HS-27A (cell line): ENCODE measurements at places on chromosomes 2 and 18.

DNA sequence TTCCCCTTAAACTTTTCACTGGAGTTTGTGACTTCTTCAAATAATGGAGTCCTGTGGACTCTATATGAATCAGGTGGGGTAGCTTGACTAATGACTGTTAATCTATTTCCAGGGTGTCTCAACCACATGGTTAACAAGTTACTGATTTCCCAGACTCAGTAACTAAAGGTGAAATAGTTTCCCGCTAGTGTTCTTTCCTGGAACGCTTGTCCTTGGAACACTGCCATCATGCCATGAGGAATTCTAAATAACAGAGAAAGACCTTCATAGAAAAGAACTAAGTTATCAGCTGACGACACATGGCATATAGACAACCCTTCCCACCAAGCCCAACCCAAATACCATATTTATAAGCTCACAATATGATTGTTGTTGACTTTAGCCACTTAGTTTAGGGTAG lies 1027.9 kb upstream of the FAM98A start:
- no peak for DNase-seq

DNA sequence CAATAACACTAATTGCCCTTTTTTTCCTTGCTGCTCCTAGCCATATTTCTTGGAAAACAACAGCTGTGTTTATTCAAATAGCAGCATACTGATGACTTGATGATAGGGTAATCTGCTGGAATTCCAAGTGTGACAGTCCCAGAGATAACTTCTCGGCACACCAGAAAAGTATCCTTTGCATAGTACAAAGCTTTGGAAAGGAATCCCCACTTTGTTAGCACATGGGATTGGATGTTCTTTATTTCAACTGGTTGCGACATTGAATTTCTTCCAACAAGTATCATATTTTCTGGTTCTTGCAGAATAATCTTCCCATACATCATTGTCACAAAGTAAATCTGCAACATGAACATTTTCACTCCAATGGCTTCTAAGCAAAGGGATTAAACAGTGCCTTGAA lies 445.8 kb upstream of the ACVR2A start:
- DNase-seq, result no peak

- DNase-seq, result no peak
Observed at GRCh38 chr2:69089998-69090397, 77.0 kb downstream of the ANTXR1 start.

DNA sequence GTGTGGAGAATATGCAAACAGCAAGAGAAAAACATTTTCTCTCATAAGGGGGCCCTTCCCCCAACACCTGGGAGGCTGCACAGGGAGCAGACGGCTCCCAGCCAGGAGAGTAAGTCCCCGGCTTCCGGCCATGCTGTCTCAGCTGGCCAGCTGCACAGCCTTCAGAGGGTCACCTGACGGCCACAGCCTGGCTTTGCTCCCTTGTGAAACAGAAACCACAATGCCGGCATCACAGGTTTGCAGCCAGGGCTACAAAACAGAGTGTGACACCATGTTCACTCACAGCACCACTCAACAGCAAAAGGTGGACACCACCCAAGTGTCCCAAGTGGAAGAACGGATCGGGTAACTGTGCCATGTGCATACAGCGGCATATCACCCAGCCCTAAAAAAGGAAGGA lies 86.9 kb upstream of the GPC1 start:
- DNase-seq, result no peak

DNA sequence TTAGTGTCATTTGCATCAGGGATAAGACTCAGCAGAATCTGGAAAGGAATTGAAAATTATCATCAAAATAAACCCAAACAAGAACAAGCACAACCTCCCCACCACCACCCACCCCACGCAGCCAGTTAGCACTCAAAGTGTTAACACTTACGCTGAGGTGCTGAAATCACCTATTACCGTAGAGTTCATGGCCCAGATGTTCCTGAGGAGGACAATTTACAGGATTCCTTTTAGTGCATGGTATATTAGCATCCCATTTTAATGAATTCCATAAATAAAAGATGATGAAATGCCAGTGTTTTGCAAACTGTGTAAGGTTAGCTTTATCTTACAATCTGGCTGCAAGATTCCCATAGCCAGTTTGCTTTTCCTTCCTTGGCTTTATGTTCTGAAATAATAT lies 359.3 kb upstream of the SOX11 start:
- no peak for DNase-seq

DNA sequence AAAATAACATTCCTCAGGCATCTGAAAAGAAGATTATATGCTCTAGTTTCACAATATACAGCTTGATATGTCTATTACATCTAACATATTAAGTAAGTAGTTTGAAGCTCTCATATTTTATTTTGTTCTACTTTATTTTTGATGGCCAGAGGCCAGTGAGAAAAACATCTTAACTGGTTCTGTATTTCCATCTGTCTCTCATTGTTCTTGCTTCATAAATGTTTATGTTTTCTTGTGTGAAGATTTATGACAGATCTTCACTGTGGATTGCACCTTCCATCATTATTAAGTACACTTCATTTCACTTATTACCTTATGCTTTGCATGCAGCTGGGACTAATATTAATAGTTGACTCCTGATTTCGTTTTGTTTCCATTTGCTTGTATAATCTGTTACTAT lies 511.2 kb downstream of the TSN start:
- DNase-seq, result no peak
